ENCODE measurements at places on chromosomes 1 and 21.

DNA sequence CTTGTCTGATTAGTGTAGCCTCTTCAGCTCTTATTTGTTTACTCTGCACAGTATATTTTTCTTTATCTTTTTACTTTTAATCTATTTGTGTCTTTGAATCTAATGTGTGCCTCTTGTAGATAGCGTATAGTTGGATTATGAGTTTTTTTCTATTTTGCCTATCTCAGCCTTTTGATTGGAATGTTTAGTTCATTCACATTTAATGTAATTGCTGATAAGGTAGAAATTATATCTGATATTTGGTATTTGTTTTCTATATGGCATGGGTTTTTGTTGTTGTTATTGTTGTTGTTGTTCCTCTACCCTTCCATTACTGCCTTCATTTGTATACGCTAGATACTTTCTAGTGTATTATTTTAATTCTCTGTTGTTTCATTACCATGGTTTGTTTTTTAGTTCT lies 131.7 kb upstream of the GRIK3 start:
- DNase-seq: no peak

GRCh38 chr1:199780948-199781670 lies 246.4 kb upstream of the NR5A2 start:
- DNase-seq: no peak

DNA sequence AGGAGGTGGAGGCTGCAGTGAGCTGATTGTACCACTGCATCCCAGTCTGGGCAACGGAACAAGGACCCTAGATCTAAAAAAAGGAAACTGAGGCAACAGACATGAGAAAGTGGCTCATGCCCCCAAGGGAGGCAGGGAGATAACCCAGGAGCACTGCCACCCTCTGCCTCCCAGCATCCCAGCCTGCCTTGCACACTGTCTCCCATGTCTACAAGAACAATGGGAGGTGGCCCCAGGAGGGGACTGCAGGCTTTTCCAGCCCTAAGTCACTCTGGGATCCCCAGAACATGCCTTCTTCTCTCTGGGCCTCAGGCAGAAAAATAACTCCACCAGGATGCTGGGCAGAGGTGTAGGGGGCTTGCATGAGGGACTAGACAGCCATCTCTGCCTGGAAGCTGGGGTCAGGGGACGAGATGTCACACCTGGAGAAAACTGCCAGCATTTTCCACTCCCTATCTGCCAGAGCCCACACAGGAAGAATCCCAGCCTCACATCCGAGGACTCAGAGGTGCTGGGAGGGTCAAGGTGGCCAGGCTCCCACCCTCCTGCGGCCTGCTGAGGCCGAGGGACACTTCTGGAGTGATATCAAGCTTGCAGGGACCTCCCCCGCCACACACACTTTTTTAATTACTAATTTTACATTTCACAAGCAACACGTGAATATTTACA lies 21.4 kb downstream of the RUNX3 start:
- DNase-seq: no peak

- DNase-seq: no peak
Observed at GRCh38 chr1:14761291-14762153, 163.0 kb downstream of the KAZN start.

- no peak for DNase-seq
Observed at GRCh38 chr1:160664573-160665051, 17.8 kb upstream of the SLAMF1 start.

GRCh38 chr1:185351734-185352466 lies 34.9 kb upstream of the IVNS1ABP start:
- no peak for DNase-seq

DNA sequence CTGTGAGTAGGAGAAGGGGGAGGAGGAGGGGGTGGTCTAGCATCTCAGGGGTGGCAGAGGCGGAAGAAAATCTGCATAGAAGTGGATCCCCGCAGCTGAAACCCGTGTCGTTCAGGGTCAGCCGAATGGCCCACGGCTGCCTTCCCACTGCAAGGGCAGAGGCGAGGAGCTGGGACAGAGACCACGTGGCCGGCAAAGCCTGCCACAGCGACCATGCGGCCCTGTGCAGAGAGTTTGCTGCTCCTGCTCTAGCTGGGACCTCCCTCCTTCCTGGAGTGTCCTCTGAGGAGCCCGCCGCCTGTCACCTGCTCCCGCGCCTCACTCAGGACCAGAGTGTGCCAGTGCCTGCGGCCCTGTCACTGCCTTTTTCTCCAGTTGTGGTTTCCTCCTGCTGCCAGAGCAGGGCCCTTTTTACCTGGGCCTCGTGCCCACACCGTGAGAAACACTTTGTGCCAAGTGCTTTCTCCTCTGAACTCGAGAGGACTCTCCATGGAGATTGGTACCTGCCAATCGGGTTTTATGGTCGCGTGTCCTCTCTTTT lies 5.4 kb upstream of the TRPM2 start:
- no peak for DNase-seq

DNA sequence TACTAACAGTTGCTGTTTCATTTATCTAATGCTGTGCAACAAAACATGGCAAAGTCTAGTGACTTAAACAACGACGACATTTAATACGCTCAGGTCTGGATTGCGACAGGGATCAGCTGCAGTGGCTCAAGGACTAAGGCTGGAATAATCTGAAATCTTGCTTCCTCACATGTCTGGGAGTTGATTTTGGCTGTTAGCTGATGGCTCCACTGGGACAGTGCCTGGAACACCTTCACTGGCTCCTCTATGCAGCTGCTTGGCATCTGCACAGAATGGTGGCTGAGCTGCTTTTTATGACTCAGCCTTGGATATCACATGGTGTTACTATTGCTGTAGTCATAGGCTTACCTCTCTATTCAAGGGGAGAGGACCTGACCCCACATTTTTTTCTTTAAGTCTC lies 24.0 kb upstream of the BTG3 start:
- DNase-seq: no peak

Data from GM04503 (cell line).